Nephron progenitor cell (in vitro differentiated cells): ENCODE measurements at places on chromosomes 12 and 14.

- peaks cover 63% of the 10 kb centered on the region for H3K4me1 ChIP-seq
- peaks cover 12% of the 10 kb centered on the region for H3K27me3 ChIP-seq
- DNase-seq: no peak
- peaks cover 11% of the 10 kb centered on the region for H3K36me3 ChIP-seq
- H3K4me3 ChIP-seq: no peak overlapping the region
Measured at GRCh38 chr12:104632724-104633201, 176.0 kb downstream of the CHST11 start.

GRCh38 chr12:130949806-130950205 lies 3.9 kb upstream of the ADGRD1 start:
- H3K36me3 ChIP-seq: peaks cover 8% of the 10 kb centered on the region
- no peak overlapping the region for H3K4me3 ChIP-seq
- H3K27me3 ChIP-seq: peaks cover 6% of the 10 kb centered on the region
- H3K4me1 ChIP-seq: peaks cover 56% of the 10 kb centered on the region

GRCh38 chr12:58873496-58873895 lies 46.8 kb downstream of the LRIG3 start:
- no peaks in the 10 kb centered on the region for H3K27me3 ChIP-seq
- no peaks in the 10 kb centered on the region for H3K4me1 ChIP-seq
- H3K27ac ChIP-seq: peak overlapping the region; percentile 58
- no peak overlapping the region for H3K4me3 ChIP-seq
- H3K36me3 ChIP-seq: peaks cover 83% of the 10 kb centered on the region
- DNase-seq: no peak

GRCh38 chr12:115542656-115543055 lies 734.8 kb downstream of the MED13L start:
- H3K36me3 ChIP-seq: peaks cover 4% of the 10 kb centered on the region
- no peak for DNase-seq
- peaks cover 10% of the 10 kb centered on the region for H3K27me3 ChIP-seq
- H3K4me3 ChIP-seq: no peak overlapping the region
- no peaks in the 10 kb centered on the region for H3K4me1 ChIP-seq
- no peak overlapping the region for H3K27ac ChIP-seq

DNA sequence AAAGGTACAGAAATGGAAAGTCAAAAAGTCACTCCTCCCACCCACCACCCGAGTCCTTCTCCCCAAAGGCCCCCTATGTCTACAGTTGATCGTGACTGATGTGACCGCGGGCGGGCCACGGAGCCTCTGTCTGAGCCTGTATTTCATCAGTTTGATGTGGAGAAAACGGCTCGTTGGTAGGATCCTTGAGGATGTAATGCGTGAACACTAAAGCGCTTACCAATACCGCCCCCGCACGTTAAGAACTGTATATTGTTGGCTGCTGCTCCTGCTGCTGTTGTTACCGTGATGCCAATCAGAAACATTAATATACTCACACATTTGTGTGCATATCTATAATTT lies 24.6 kb upstream of the UBC start:
- DNase-seq: peak; percentile 59
- no peak overlapping the region for H3K4me3 ChIP-seq
- H3K36me3 ChIP-seq: peaks cover 9% of the 10 kb centered on the region
- no peaks in the 10 kb centered on the region for H3K4me1 ChIP-seq

DNA sequence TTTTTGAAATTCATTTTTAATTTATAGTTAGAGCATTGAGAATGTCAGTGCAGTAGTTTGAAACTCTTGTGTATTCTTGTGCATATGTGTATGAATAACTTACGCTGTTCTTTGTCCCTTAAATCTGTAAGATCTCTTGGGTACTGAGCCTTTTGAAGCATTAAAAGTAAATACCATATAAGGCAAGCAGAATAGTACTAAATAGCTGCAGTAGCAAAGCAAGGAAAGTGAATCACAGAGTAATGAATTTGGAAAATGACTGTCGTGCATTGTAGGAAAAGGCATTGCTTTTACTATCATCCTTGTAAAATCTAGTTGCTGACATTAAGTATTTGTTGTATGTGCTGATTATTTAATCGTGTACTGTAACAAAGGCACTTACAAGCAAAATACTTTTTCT lies 12.1 kb downstream of the CNOT2 start:
- H3K4me1 ChIP-seq: peaks cover 21% of the 10 kb centered on the region
- H3K4me3 ChIP-seq: no peak overlapping the region
- DNase-seq: no peak
- H3K36me3 ChIP-seq: peaks cover 72% of the 10 kb centered on the region
- H3K27me3 ChIP-seq: no peaks in the 10 kb centered on the region

DNA sequence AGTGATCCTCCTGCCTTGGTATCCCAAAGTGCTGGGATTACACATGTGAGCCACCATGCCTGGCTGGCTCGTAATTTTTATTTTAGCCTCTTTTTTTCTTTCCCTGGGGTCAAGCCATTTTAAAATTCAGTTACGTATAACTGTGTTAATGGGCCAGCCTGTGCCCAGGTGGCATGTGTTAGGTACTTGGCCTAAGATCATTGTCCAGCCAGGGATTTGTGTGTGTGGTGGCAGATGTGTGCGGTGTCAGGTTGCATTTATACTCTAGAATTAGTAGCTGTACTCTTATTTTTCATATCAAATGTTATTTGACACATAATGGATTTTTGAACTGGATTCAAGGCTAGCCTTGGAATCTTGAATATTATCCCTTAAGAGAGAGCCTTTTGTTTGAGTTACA lies 69.3 kb downstream of the FBXO34 start:
- no peak overlapping the region for H3K4me3 ChIP-seq
- H3K36me3 ChIP-seq: no peaks in the 10 kb centered on the region
- DNase-seq: no peak
- H3K4me1 ChIP-seq: peaks cover 27% of the 10 kb centered on the region
- H3K27me3 ChIP-seq: peaks cover 6% of the 10 kb centered on the region

- no peak overlapping the region for H3K4me3 ChIP-seq
- H3K27me3 ChIP-seq: no peaks in the 10 kb centered on the region
- H3K36me3 ChIP-seq: no peaks in the 10 kb centered on the region
- H3K4me1 ChIP-seq: peaks cover 43% of the 10 kb centered on the region
- no peak overlapping the region for H3K27ac ChIP-seq
Measured at GRCh38 chr12:64528616-64529015, 76.7 kb downstream of the TBK1 start.

DNA sequence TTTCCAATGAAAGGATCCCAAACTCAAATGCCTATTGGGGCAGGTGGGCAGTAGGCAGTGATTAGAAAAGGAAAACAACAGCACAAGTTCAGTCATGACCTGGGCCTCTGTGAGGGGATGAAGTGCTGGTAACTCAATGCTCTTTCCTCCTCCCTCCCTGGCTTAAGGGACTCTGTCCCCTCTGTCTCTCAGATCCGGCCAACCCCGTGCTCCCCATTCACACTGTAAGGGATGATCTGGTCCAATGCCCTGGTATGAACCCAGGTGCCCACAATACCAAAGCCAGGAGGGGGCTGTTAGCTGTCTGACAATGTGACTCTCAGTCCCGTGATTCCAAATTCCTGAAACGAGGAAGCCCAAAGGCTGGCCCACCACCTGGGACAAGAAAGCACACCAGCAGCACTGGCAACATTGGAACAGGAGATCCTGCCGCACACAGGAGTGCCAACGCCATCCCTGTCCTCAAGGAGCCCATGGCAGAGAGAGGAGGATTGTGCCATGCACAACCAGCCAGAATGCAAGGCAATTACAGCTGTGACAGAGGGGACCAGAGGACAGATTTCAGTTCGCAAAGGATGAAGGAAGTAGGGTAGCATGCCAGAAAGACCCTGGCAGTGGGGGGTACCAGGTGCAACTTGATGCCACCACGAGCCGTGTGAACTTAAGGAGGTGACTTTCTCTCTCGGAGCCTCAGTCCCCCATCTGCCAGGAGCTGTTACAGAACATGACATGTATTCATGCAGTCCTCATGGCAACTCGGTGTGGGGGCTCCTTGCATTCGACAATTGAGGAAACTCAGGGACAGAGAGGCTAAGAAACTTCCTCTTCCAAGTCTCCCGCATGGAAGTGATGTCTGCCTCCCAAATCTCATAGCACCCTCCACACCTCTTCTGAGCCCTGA lies 37.6 kb downstream of the SERPINA3 start:
- peaks cover 7% of the 10 kb centered on the region for H3K4me1 ChIP-seq
- H3K36me3 ChIP-seq: no peaks in the 10 kb centered on the region
- no peak overlapping the region for H3K4me3 ChIP-seq
- H3K27me3 ChIP-seq: peaks cover 8% of the 10 kb centered on the region
- no peak overlapping the region for H3K27ac ChIP-seq

DNA sequence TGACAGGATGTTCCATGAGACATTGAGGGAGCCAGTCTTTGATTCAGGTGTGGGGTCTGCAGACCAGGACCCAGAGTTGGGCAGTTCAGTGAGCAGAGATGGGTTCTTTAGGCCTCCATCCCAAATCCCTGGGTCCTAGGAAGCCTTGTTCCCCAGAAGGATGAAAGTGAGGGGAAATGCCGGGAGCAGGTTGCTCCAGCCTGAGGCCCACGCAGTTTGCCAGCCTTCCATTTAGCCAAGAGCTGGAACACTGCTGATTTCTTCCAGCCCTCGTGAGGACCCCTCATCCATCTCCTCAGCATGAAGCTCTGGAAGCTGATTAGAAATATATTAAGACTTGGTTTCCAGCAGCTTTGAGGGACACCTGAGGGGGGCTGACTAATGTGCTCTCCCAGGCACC lies 12.1 kb downstream of the C14orf132 start:
- peaks cover 39% of the 10 kb centered on the region for H3K36me3 ChIP-seq
- H3K27ac ChIP-seq: no peak overlapping the region
- no peak overlapping the region for H3K4me3 ChIP-seq
- H3K4me1 ChIP-seq: peaks cover 33% of the 10 kb centered on the region
- peaks cover 6% of the 10 kb centered on the region for H3K27me3 ChIP-seq
- no peak for DNase-seq

DNA sequence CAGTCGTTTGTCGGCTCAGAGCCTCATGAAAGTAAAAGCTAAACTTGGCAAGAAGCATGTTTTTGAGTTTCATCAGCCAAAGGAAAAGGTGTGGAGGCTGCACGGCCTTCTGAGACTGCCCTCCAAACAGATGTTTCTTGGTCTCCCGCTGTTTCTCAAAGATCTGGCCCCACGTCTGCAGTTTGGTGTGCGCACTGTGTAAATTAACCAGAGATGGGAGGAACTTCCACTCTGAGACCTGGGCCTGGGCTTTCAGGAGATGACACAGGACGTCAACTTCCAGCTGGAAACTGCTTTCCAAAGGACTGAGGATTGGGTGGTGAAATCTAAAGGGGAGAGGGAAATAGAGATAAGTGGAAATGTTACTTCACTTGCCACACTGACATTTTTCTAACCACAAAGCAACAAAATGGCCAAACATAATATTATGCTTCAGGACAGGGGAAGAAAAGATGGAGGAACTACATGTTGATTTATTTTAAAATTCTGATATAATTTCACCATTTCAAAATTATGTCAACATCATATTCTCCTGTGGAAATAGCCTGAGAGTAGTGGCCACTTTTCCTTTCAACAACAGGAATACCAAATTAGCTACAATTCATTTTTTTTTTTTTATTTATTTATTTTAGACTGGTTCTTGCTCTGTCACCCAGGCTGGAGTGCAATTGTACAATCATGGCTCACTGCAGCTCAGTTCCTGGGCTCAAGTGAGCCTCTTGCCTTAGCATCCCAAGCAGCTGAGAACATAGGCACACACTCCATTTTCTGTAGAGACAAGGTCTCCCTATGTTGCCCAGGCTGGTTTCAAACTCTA lies 27.6 kb downstream of the KICS2 start:
- H3K4me1 ChIP-seq: no peaks in the 10 kb centered on the region
- no peak overlapping the region for H3K4me3 ChIP-seq
- no peak overlapping the region for H3K27ac ChIP-seq
- H3K36me3 ChIP-seq: peaks cover 28% of the 10 kb centered on the region

DNA sequence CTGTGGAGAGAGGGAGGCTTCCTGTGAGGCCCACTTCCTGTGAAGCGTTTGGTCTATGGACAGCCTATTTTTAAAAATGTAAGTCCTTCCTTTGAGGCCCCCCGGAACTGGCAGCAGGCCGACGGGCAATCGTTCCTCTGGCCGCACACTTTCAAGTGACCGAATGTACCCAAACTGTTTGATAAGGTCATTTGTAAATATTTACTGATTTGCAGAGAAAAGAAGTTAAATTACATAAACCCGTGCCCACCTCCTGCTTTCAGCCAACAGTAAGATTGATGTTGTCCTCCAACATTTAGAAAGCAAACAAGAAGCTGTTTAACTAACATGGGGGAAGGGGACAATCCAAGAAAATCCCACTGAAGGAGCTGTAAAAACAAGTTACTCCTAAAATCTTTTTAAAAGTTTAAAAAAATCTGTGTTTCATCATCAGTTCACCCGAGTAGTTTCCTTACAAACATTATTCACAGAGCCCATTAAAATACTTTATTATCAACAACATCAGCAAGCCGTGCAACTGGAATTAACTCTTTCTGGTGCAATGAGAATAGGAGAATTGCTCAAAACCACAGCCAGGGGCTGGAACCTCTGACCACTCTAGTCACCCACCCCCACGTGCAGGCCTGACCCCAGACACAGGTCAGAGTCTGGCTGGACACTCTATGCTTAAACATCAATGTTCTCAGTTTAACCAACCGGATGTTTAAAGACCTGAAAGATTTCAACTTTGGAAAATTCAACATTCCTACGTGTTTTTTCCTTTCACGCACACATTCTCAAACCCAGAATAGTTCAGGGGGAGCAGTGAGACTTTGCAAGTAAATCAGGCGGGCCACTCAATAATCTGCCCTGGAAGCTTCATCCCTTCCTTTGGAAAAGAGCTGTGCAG lies 65.3 kb downstream of the FOXN3 start:
- peaks cover 40% of the 10 kb centered on the region for H3K36me3 ChIP-seq
- H3K4me1 ChIP-seq: peaks cover 51% of the 10 kb centered on the region
- H3K27ac ChIP-seq: peak overlapping the region; percentile 97
- peak overlapping the region; percentile 71 for H3K4me3 ChIP-seq

DNA sequence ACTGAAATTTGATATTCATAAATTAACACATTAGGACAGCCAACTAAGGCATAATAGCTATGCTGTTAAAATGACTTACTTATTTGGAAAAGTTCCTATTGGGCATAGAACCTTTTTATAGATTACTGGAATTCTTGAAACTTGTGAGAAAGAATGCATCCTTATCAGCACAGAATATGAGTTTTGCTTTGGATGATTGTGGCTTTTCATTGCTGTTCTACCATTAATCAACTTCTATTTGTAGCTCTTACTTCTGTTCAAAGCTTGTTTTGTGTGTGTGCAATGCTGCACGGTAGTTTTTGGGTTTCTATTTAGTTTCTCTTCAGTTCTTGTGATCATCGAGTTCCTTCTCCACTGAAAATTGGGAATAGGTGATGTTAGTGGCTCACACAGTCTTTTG lies 152.4 kb upstream of the PELI2 start:
- DNase-seq: no peak
- H3K4me1 ChIP-seq: peaks cover 11% of the 10 kb centered on the region
- H3K36me3 ChIP-seq: no peaks in the 10 kb centered on the region
- peaks cover 7% of the 10 kb centered on the region for H3K27me3 ChIP-seq
- no peak overlapping the region for H3K27ac ChIP-seq
- no peak overlapping the region for H3K4me3 ChIP-seq
